Fibroblast of skin of left quadriceps (primary cell): ENCODE measurements at places on chromosomes 3 and 15.

DNA sequence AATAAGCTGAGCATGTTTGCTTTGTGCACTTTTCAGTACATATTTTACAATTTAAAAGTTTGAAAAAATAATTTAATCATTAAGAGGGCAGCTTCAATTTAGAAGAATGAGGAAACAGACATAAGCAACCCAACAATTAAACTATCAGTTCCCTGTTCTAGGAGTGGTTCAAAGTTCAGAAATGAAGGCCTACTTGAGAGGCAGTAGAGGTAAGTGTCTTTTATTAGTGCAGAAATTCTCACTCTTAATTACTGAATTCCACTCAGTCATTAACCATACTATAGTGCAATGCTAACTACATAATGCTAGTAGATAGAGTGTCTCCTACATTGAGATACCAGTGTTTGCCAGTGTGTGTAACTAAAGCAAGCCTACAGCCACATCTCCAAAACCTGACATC is 73.1 kb downstream of the TNIK start:
- DNase-seq, result no peak

DNA sequence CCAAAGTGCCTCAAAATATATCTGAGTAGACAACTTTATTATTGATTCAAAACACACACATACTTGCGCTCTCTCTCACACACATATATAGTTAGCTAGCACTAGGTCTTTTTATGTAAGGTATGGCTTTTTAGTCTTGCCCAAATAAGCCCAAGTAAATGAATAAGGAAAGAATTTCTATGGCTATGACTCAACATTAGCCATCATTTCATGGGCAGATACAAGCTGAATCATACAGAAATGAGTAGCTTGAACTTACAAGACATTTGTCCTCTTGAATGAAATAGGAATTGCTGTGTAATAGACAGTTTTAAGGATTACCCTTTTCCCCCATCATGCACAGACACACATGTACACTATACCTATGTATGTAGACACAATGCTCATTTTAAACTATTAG is 4.9 kb downstream of the CADPS start:
- DNase-seq, result peak; percentile 59

- no peak for DNase-seq
These were observed 15.3 kb downstream of the ST8SIA2 start for GRCh38 chr15:92409006-92409405.

- peak; percentile 26 for DNase-seq
These were observed 31.1 kb downstream of the CYFIP1 start for GRCh38 chr15:22949074-22949547.

- no peak for DNase-seq
These were observed 405.7 kb downstream of the LSAMP start for GRCh38 chr3:116039651-116039985.

GRCh38 chr15:70827721-70828120 is 26.2 kb downstream of the LARP6 start:
- no peak for DNase-seq

DNA sequence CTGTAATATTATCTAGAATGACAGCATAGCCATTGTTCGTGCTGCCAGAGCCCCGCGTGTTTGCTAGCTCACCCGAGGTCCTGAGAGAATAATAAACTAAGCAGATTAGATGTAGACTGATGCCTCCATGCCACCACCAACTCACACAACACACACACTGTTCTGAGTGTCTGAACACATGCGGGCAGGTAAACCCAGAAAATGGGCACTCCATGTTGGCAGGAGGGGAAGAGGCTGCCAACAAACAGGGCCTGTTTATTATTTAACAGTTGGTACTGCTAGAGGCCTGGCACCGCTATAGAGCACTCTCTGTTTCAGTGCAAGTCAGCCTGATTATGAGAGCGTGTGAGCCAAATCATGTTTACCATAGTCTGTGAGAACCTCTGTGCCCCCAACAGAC is 299.0 kb downstream of the ZBTB20 start:
- no peak for DNase-seq

- DNase-seq, result no peak
These were observed 374.6 kb upstream of the TBL1XR1 start for GRCh38 chr3:177571944-177572315.

DNA sequence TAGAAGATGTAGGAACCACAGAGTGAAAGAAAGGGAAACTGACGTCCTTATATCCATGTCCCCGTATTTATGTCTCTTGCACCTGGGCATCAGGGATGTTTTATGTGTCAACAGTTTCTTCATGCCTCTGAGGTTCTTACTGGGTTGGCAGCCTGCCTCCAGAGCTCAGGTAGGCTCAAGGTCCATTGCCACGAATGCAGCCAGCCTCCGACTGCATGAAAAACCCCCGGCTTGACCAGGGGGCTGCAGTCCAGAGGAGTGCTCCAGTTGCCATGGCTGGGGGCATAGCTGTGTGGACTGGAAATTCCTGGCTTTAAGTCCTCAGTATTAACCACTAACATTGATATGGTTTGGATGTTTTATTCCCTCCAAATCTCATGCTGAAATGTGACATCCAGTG is 2.8 kb upstream of the CSPG5 start:
- no peak for DNase-seq

GRCh38 chr15:77481670-77482069 is 61.0 kb downstream of the HMG20A start:
- DNase-seq, result peak; percentile 56

GRCh38 chr15:70625011-70625410 is 138.3 kb downstream of the UACA start:
- DNase-seq, result no peak

GRCh38 chr3:64726414-64727090 is 38.8 kb upstream of the ADAMTS9 start:
- no peak for DNase-seq

DNA sequence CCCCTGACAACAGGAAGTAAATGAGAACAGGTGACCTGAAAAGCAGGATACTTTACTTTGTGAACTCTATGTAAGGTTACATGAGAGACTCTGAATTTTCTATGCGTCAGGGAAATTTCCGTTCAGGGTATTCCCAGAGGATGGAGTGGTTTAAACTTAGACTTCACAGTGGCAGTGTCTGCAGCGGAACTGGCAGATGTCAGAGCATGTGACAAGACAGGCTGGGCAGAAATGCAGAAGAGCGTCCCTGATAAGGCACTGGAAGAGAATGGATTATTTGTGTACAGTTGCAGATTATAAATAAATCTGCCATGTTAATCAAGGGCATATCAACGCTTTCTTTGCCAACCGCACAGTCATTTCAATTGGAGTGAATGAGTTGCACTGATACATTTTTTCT is 598.4 kb upstream of the ZNF717 start:
- no peak for DNase-seq

DNA sequence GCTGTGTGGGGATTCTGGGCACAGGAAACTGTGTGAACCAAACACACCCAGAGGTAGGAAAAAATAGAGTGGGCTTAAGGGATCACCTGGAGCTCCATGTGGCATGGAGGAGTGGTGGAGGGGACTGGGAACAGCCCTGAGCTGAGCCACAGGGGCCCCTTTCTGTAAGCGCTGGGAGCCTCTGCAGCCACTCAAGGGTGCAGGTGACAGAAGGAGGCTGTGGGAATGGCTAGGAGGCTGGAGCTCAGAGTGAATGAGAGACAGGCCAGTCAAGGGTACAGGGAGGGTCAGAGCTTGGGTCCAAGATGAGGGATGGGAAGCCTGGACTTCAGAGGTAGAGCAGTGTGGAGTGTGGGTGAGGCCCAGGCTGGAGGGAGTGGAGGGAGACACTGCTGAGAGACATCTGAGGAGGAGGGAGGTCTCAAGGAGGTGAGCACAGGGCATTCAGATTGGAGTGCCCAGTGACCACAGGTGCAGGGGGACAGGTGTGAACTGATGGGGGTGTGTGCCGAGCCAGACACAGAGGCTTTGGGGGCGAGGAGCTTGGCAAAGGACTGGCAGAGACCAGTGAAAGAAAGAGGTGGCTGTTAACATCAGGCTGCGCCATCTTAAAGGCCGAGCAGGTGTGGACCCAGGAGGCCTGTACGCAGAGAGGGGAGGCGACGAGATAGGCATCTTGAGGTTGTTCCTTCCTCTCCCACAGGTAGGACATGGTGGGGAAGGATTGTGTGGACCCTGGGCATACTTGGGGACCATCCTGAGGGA is 56.8 kb downstream of the FGD5 start:
- DNase-seq, result no peak

GRCh38 chr3:14812196-14812790 is 6.5 kb upstream of the FGD5 start:
- DNase-seq, result no peak

DNA sequence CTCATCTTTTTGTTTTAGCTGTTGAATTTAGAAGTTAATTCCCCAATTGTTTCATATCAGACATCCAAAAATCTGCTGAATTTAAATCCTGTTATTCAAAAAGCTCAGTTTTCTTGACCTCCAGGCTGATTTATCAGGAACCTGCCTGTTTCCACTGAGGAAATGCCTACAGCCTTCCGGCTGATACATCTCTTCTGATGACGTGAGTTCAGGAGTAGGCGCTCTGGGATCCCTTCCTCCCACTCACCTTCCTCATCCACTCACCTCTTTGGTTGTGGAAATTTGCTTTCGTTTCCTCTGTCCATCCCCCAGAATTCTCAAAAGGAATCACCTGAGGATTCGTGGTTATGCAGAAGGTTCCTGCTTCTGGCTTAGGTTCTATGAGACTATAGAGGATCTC is 55.4 kb upstream of the ALDH1A3 start:
- no peak for DNase-seq

DNA sequence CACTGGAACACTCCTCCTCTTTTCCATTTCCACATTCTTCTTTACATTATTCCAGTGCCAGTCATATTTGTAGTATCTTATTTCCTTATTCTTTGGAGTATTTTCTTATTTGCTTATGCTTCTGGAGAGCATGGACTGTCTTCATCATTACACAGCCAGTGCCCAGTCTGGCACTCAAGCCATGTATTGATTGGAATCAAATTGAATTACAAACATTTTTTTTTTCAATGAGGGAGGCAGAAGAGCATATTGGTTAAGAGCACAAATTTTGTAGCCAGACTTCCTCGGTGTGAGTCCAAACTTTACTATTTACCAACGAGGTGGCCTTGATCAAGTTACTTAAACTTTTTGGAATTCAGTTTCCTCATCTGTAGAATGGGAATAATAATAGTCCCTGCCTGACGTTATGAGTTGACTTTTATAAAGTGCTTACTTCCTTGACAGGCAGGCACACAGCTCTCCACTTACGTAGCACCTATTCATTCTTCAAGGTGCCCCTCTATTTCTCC is 186.6 kb upstream of the BCL6 start:
- DNase-seq, result no peak

DNA sequence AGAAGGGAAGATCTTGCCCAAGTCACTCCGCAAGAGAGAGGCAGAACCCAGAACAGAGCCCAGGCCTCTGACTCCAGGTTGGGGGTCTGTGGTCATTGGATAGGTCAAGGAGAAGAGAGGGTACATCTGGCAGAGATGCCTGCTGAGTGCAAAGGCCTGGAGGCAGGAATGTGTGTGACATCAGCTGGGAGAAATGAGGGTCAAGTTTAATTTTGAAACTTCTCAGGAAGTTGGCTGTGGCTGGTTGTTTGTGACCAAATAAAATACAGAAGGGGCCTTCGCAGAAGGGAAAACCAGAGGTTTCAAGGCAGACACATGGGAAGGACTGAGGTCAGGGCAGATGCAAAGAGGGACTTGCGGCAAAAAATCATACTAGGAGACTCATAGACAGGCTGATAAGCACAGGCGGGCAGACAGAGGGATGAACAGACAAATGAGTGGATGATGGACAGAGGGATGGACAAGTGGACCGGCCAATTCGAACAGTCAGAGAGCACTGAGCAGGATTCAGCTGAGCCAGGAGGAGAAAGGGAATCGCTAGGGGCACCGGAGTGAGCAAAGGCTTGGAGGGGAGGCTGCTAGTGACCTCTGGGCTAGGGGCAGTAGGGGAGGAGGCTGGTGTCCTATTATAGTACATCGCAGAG is 28.8 kb upstream of the CACNA2D2 start:
- no peak for DNase-seq

DNA sequence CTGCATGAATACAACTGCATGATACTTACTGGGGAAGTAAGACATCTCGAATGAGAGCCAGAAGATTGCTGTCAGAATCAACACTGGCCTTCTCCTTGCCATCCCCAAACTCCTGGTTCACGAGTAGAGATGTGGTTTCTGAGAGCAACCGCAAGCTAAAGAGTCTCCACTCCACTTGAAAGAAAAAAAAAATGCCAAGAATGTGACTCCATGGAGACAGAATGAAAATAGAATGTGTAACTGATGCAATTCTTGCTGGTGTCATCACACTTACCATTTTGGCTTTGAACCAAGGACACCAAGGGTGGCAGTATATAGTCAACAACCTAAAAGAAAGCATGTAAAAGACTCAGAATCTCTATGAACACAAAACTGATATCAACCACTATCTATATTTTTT is 280.4 kb downstream of the ULK4 start:
- peak; percentile 96 for DNase-seq

DNA sequence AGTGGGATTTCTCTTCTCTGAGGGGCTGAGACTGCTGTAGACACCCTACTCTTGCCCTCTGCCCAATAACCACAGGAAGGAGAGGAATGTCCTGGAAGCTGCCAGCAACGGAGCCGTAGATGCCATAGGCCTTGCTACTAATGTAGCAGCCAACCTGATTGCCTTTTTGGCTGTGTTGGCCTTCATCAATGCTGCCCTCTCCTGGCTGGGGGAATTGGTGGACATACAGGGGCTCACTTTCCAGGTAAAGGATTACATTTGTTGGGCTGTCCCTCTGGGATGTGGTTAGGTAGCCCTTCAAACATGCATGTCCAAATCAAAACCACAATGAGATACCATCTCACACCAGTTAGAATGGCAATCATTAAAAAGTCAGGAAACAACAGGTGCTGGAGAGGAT is 16.1 kb downstream of the SLC28A2 start:
- no peak for DNase-seq

GRCh38 chr15:59838900-59839299 is 149.8 kb upstream of the BNIP2 start:
- DNase-seq, result no peak

- DNase-seq, result no peak
These were observed 8.3 kb downstream of the EOGT start for GRCh38 chr3:69005071-69005790.

DNA sequence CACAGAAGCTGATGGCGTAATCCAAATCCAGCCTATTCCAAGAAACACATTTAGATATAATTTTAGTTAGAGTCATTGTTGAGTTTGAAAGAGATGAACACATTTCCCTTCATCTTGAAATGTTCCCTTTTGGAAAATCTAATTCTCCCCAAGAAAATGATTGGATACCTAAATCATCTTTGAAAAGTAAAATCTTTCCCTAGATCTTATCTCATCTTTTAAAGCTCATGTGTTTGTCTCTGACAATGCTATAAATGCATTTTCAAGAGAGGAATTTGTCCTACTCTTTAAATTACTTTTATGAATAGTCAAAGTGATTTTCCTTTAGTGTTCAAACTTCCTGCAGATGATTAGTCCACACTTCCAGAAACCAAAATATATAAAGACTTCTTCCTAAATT is 82.6 kb upstream of the CNTN6 start:
- DNase-seq, result peak; percentile 8

DNA sequence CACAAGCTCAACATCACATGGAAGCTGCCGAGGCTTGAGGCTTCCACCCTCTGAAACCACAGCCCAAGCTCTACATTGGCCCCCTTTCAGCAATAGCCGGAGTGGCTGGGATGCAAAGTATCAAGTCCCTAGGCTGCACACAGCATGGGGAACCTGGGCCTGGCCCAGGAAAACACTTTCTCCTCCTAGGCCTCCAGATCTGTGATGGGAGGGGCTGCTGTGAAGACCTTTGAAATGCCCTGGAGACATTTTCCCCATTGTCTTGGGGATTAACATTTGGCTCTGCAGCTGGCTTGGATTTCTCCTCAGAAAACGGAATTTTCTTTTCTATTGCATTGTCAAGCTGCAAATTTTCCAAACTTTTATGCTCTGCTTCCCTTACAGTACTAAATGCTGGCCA is 18.2 kb downstream of the HRG start:
- DNase-seq, result no peak

GRCh38 chr3:129838086-129838485 is 55.4 kb downstream of the TMCC1 start:
- DNase-seq, result no peak
